ENCODE measurements at places on chromosomes 6 and 20.

DNA sequence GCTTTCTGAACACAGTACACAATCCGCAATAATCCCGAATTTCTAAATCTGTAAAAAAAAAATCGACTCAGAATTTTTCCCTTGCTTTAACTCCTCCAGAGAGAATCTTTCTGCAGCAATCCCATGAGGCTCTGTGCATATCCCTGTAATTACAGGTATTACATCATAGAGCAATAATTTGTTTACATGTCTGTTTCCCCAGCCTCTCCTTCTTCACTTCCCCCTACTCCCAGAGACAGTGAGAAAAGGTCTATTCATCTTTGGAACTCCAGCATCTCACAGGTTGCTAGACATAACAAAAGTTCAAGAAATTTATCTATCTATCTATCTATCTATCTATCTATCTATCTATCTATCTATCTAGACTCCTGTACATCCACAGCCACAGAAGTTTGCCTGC is 26.0 kb downstream of the KLHL31 start:
- no peak for DNase-seq

DNA sequence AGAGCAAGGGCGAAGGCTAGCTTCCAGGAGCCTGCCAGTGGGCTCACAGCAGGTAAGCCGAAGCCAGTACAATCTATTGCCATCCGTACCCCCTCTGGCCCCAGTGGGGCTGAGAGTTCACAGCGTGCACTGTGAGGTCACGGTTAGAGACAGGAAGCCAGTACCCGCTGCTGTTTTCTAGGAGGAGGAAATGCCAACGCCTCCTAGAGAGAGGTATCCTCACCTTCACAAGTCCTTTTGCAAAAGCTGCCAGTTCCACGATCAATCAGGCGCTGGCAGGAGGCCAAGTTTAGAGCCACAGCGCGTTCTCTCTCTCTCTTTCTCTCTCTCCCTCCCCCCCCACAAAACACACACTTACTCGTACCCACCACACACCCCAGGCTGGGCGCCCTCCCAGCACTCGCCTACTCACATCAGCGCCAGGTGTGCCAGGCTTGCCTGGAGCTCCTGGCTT is 22.5 kb downstream of the COL9A1 start:
- no peak for DNase-seq

- no peak for DNase-seq
Observed at GRCh38 chr6:252775-253535, 39.3 kb upstream of the DUSP22 start.

- no peak for DNase-seq
Observed at GRCh38 chr6:9961646-9962045, 453.2 kb downstream of the TFAP2A start.

DNA sequence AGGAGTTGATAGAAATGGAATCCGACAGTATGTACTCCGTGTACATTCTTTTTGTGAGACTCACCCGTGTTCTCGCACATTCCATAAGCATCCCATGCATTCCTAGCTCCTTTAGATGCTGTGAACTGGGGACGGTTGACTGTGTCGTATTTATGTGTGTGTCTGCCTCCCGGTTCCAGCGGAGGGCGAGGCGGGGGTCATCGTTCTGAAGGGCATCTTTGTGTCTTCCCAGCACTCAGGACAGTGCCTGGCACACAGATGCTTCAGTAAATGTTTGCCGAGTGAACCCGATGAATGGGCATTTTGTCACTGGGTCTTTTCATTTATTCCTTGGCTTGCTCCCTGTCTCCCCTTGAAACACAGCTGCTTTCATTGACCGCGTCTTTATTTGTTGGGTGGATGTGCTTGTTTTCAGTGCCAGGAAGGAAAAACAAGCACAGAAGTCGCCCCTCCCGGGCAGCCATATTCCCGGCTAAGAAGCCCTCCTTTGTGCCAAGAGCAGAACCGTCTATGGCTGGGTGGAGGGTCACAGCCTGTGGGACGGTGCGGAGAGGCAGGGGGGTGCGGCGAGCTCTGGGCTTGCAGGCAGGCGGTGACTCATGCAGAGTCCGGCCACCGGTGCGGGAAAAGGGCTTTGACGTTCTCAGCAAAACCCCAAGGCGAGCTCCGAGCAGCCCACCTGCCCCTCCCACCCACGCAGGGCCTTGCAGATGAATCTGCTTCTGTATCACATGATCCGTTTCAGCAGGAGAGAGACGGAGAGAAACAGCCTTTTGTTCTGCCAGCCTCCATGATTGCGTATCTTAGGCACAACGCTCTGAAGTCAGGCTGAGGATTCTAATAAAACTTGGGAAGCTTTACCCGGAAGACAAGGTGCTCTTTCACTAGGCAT is 11.2 kb upstream of the PSMG4 start:
- DNase-seq: no peak

DNA sequence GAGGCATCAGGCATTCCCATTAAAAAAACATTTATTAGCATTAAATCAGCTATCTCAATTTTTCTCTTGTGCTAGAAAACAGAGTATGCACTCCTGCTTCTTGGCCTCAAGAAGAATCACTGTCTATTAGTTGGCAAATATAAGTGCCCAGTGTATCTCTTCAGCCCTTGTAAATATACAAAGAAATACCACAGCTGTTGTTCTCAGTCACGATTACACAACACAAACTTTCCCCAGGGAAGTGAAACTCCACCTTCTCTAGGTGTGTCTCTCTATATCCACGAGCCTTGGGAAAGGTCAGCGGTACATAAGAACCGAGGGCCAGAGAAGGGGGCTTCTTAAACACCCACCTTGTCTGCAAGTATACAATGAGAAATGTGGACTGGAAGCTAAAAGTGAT is 194.7 kb downstream of the PKHD1 start:
- no peak for DNase-seq

GRCh38 chr6:22189946-22190345 is 106.9 kb downstream of the PRL start:
- DNase-seq: peak; percentile 34

GRCh38 chr6:7267466-7268091 is 45.4 kb downstream of the SSR1 start:
- DNase-seq: peak; percentile 80

GRCh38 chr20:60867589-60867988 is 384.5 kb upstream of the CDH4 start:
- no peak for DNase-seq

- DNase-seq: no peak
Observed at GRCh38 chr6:11712760-11713159, 65.8 kb downstream of the ADTRP start.

- no peak for DNase-seq
Observed at GRCh38 chr6:169292338-169293124, 38.9 kb upstream of the THBS2 start.

- DNase-seq: no peak
Observed at GRCh38 chr6:148885136-148885865, 138.5 kb downstream of the UST start.

- no peak for DNase-seq
Observed at GRCh38 chr6:26569433-26569764, 27.4 kb upstream of the ABT1 start.

- peak; percentile 72 for DNase-seq
Observed at GRCh38 chr6:150297327-150298029, 71.3 kb upstream of the IYD start.

GRCh38 chr6:40312213-40313015 is 274.8 kb downstream of the LRFN2 start:
- DNase-seq: no peak

- no peak for DNase-seq
Observed at GRCh38 chr20:46974669-46975434, 80.2 kb downstream of the EYA2 start.

DNA sequence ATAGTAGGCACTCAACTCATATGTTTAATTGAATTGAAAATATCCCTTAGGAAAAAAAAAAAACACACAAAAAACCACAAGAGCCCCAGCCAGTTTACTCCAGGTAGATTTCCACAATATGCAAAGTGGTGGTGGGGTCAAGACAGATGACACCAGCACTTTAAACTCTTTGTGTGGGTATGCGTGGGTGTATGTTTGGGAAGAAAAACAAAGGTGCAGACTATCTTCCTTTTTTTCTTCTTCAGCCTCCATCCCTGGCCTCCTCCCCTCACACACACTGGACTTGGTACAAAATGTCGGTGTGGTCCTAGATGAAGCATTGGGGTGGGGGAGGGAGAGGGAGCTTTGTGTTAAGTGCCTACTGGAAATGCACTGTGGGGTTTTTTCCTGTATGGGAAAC is 42.2 kb upstream of the CDKAL1 start:
- DNase-seq: no peak

DNA sequence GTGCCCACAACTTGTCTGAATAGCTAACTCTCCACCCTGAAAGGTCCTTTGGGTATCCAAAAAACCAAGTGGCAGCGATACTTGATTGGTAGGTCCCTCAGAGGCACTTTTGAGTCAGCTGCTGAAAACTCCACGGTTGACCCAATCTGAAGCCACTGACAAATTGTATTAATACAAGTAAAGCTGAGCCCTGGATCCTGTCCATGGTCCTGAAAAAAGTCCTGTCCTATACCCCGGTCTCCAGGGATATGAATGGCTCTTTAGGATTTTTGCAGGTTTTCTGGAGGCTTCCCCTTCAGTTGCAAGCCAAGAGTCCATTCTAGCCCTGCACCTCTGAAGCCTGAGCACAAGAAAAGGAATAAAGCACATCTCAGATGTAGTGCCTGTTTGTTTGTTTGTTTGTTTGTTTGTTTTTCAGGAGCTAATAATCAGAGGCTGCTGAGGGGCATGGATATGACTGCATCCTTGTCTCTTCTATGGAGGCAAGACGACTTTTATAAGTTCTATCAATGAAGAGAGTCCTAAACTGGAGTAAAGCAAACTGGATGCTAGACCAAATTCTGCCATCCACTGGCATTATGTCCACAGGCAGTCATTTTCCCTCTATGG is 1.7 kb upstream of the SLC12A5 start:
- peak; percentile 65 for DNase-seq

DNA sequence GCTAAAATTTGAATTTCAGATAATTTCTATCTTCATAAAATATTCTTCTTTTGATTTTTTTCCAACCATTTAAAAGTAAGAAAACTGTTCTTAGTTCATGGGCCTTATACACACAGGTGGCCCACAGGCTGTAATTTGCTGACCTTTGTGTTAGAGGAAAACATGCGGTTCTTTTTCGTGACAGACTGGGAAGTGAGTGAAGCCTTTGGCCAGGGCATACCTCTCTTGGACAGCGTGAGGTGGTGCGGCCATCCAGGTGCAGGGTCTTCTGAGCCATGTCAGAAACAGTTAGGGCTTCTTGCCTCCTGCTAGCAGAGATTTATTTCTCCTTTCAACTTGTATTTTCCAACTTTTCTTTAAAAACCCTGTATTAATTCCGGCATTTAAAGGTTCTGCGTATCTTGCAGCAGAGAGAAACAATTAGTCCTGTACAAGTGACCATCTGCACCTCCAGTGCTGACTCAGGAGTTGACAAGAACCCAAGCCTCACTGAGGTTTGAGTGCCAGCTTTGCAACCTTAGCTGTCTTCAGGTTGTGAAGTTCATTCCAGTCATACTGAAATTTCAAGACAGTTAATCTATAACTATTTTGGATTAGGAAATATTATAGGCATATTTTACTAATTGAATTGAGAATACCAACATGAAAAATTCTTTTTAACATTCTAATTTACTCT is 177.8 kb downstream of the LY86 start:
- no peak for DNase-seq

DNA sequence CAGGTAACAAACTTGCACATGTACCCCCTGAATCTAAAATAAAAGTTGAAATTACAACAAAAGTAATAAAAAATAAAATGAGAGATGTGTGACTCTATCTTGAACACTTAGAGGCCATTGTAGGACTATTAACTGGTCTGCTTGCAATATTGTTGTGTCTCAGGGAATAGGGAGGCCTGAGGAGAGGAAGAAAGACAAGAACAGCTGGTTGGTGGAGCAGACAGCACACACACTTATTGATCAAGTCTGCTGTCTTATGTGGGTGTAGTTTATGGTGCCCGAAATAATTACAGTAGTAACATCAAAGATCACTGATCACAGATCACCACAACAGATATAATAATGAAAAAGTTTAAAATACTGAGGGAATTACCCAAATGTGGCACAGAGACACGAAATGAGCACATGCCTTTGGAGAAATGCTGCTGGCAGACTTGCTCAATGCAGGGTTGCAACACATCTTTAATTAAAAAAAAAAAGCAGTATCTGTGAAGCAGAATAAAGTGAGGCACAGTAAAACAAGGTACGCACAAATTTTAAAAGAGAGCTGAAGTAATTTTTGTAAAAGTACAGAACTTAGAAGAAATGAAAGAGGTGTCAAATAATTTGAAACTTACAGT is 110.1 kb upstream of the HDAC2 start:
- DNase-seq: no peak

DNA sequence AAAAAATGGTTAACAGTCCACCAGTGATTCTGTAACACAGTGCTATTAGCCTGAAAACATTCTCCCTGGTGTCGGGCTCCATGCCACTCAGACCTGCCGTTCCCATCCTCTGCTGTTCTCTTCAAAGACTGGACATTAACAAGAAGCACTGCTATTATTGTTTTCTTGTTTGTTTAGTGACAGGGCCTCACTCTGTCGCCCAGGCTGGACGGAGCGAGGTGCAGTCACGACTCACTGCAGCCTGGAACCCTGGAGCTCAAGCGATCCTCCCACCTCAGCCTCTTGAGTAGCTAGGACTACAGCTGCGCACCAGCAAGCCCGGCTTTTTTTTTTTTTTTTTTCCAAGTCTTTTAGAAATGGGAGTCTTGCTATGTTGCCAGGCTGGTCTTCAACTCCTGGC is 9.6 kb downstream of the RMND1 start:
- no peak for DNase-seq

- DNase-seq: no peak
Observed at GRCh38 chr20:52824494-52825216, 147.5 kb upstream of the TSHZ2 start.

DNA sequence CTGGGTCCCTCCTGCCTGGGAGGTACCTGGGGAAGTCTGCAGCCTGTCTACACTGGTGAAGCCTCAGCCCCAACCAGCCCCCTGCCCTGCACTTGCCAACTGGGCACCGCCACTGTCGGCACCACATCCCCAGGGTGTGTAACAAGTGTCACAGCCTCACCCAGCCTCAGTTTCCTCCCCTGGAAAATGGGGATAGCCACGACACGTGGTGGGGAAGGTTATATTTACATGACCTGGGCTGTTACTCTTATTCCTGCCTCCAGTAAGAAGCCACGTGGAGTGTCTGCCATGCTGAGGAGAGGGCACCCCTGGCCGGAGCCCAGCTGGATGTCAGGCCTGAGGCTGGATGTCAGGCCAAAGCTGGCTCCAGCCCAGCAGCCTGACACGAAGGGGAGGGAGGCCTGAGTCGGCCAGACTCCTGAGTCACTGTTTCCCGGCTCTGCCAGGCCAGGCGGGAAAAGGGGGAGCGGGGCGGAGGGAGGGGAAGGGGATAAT is 44.9 kb downstream of the SNAI1 start:
- DNase-seq: peak; percentile 87
